ENCODE measurements at places on chromosomes 1 and 21.
A peak's percentile ranks its signal among the peaks of the same experiment; 100 is the strongest.

DNA sequence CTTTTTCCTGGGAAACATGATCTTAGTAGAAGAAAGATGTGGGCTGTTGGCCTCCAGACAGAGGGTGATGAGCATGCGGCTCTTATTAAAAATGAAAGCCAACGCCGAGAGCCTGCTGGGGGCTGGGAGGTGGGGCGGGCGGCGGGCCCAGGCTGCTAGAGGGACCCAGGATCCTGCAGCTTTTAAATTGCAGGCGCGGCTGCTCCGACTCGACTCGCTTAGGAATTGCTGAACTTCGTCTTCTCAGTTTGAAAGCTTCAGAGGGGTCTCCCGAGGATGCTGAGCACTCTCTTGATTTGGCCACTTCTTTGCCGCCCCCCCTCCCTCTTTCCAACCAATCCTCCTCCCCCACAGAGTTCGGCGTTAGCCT, 1.2 kb downstream of the AGPAT3 start:
- DNase-seq, result peak; percentile 68

- peak; percentile 61 for DNase-seq
These were observed 71.4 kb downstream of the USP1 start for GRCh38 chr1:62508187-62508758.

DNA sequence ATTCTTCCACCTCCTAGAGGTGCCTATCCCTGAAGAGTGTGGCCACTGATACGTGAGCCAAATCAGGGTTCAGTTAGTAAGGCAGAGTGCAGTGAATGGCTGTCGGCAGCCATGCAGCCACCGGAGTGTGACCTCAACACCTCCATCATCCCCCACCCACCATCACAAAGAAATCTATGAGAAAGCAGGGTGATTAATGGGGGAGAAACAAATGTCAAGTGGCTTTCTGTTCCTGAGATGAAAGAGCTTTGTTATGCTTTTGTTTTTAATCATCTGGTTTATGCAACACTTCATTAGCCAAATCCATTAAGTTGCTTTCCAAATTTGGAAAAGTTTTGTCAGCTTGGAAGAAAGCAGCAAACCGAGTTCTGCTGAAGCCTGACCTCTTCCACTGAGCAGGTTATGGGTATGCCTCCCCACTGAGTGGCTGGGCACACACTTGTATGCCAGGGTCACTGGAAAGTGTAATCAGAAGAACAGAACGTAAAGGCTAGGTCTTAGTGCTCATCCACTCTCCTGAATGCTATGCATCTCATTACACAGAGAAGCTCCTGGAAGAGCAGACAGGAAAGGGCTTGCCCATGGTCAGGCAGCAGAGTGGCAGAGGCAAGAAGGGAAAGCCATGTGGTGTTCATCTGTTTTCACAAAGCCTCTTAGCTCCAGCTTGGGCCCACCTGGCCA, 57.1 kb upstream of the ATP1B1 start:
- no peak for DNase-seq

DNA sequence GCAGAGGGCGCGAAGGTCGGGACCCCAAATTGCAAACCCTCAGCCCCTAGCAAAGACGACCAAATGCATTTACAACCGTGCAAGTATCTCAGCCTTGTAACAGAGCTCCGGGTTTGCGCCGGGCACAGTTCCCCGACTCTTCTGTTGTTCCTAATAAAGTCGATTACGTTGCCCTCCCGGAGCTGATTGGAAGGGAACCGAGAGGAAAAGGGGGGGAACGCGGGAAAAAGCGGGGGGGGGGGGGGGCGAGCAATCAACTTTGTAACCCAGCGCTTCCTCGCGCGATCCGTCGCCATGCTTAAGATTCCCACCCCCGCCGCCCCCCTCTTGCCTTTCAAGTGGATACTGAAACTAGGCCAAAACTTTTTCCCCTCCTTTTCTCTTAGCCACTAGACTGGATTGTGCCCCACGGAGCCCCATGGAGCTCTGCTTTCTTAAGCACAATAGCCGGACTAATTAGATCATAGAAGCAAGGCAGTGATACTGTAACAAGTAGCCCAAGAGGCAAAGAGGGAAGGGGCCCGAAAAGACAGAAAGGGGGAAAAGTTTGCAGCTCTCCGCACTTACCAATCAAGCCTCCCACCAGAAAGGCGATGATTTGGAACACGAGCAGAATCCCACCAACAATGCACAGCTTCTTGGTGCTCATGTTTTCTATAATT, 565 bp downstream of the WLS start:
- peak; percentile 84 for DNase-seq

DNA sequence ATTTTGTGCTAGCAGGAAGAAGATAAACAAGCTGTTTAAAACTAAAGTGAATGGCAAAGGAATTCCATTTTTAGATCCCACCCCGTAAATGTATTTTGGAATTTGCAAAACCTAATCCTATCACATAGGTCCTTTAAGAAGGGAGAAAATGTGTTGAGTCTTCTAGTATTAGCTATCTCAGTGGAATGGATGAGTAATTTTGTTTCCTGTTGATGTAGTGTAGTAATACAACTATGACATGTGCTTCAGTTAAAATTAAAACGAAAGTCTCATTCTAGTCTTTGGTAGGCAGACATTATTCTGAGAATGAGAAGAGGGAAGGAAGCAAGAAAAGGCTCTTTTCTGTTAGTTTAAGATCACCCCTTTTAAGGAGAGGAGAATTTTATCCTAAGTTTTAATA, 265.9 kb upstream of the C1orf105 start:
- peak; percentile 90 for DNase-seq

- DNase-seq, result no peak
These were observed 5.7 kb upstream of the KRTAP12-1 start for GRCh38 chr21:44687671-44688070.

DNA sequence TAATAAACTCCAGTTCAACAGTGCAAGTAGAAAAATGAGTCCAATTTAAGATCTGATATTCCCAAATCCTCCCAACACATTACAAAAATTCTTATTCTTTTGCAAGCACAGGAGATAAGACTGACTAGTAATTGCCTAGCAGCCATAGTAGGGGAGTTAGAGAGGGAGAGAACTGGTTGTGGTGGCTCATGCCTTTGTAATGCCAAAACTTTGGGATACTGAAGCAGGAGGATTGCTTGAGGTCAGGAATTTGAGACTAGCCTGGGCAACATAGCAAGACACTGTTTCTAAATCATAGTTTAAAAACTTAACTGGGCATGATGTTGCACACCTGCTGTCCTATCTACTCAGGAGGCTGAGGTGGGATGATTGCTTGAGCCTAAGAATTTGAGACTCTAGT, 26.7 kb upstream of the PAPPA2 start:
- DNase-seq, result no peak

DNA sequence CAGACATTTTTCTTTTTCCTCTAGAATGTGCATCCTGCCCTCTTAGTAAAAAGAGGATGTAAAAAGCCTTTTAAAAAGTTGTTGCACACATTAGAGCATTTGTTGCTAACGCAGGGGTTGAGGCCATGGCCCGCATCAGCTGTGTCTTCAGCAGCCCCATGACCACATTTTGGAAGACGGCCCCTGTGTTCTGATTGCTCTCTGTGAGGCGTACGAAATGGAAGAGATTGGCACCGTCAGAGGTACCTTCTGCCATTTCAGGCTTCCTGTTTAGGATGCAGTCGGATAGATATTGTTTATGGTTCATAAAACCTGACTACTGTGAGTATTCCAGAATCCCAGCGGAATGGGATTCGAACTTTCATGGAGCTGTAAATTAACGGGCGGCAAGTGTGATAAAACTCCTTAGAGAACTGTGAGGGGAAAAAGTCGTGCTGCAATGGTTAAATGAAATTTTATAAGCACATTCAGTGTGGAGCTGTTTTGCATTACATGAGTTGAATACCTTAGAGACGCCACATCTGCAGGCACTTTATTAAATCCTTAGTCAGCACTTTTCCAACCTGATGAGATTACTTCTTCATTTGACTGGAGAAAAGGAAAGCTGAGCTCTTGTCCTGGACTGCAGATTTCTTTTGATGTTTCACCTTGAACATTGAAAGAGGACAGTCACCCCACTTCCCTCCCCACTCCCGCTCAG, 273.9 kb downstream of the TM2D1 start:
- no peak for DNase-seq

DNA sequence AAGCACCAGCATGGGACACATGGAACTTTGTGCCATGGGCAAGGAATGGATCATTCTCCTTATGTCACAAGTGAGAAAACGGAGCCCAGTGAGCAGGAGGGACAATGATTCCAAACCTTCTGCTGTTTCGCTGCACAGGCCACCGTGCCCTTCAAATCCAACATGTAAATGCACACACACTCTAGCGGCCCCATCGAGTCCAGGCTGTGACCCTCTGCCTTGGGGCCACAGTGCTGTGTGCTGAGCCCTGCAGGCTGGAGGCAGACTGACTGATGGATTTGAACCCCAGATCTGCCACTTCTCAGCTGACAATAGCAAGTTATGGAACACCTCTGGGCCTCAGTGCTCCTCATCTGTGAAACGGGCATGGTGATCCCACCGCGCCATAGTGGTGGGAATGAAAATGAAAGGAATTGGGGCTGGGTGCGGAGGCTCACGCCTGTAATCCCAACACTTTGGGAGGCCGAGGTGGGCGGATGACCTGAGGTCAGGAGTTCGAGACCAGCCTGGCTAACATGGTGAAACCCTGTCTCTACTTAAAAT, 63.6 kb downstream of the ALPL start:
- no peak for DNase-seq

DNA sequence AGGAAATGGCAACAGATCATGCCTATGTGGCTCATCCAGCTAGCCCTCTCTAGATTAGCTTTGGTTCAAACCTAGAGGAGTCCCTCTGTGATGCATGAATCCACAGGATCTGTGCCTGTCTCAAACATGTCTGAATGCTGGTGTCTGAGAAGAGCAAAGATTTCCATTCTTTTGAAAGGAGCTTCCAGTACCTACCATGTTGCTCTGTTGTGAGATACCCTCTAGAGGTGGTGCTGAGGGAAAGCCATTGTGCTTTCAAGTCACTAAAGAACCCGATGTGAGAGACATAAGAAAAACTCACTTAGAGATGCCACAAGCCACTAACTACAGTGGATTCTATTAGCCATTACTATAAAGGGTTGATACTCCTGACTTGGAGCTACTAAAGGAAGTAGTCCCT, 103.6 kb downstream of the LRRC40 start:
- DNase-seq, result no peak

DNA sequence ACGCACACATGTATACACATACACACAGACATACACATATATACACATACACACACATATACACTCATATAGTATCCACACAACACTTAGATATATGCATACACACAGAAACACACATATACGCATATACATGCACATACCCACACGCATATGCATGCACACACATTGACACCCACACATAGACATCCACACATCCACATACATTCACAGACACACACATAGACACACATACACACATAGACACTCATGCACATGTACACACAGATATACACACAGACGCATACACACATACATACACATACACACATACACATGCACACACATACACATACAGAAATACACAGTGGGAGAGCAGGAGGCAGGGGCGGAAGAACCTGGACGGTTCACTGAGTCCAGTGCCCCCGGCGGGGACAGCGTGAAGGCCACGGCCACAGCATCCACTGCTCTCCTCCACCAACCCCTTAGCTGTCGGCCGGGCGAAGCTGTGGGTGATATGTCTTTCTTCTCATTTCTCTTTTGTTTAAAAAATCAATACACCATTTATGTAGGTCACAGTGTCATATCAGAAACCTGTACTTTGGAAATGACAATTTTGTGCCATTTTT, 2.8 kb upstream of the C1QB start:
- DNase-seq, result no peak

GRCh38 chr1:175514387-175514953, 228.9 kb downstream of the TNR start:
- peak; percentile 31 for DNase-seq

GRCh38 chr1:24454673-24455072, 39.1 kb downstream of the NIPAL3 start:
- DNase-seq, result peak; percentile 29

GRCh38 chr1:9442278-9442846, 96.9 kb upstream of the SLC25A33 start:
- DNase-seq, result peak; percentile 56

GRCh38 chr1:218259800-218260199, 25.3 kb upstream of the RRP15 start:
- peak; percentile 8 for DNase-seq

DNA sequence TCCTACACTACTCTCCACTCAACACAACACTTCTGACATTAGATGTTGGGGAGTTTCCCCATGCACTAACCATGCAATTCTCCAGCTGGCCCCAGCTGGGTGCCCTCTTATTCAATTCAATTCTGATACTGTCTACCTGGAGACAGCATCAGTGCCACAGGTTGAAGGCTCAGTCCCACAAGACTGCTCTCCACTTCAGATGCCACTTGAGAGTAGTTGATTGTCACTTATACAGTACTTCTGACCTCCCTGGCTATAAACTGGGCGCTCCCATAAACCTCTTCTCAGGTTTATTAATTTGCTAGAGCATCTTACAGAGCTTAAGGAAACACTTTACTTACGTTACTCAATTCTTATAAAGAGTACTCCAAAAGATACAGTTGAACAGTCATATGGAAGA, 442.3 kb downstream of the LRRIQ3 start:
- DNase-seq, result no peak

GRCh38 chr1:89739013-89739843, 81.6 kb upstream of the LRRC8D start:
- peak; percentile 84 for DNase-seq

GRCh38 chr1:115436596-115436995, 98.5 kb upstream of the NGF start:
- no peak for DNase-seq

DNA sequence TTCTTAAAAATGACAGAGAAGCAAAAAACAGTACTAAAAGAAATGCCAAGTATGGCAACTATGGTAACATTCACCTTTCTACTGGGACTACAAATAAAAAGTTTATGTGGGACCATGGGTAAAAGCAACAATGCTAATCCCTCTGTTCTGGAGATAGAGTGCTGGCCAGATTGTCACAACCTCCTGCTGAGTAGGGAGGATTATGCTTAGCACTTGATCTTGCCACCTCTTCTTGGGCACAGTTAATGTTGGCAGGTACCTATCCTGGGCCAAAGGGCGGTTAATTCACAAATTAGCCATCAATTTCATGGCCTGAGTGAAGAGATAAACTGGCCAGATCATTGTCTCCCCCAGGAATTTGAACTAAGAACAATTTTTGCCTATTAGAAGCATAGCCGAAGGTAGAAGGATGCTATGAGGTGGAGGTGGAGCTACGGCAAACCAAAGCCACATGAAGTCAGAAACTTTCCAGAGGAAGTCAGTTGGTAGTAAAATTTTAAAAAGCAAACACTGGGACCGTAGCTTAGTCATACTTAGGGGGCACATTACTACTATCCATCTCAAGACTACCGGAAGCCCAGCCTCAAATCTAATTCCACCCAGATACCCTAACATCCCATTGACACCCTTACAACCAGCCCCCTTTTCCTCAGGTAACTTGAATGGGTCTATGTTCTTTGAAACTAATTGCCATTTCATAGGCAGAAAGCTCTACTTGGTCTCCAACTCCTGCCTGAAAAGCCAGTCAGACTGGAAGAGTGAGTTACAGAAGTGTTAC, 2.7 kb downstream of the SCYL3 start:
- DNase-seq, result no peak

GRCh38 chr1:42231253-42231652, 66.7 kb upstream of the GUCA2A start:
- no peak for DNase-seq

Measured in iris pigment epithelial cell (primary cell).